Stimulated activated CD8-positive, alpha-beta memory T cell treated with anti-CD3 and anti-CD28 coated beads, Interleukin-15, amount 100 ng/mL, for 24 hours (primary cell): ENCODE measurements at places on chromosomes 4 and X.

DNA sequence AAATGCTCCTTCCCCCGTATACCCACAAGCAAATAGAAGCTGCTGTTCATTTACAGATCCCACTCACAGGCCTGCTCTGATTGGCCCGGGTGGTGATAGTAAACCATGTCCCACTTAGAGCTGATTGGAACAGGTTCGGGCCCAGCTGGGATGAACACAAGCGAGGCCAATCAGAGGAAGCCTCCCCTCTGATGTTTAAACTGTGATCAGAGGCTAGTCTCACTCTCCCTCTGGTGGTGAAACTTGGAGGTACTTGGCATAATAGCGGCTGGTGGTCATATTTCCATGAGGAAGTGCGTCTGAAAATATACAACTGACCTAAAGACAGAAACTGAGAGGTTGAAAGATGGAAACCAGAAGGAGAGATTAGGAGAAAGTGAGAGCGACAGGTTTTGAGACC, 51.5 kb upstream of the TRPC3 start:
- DNase-seq = no peak

DNA sequence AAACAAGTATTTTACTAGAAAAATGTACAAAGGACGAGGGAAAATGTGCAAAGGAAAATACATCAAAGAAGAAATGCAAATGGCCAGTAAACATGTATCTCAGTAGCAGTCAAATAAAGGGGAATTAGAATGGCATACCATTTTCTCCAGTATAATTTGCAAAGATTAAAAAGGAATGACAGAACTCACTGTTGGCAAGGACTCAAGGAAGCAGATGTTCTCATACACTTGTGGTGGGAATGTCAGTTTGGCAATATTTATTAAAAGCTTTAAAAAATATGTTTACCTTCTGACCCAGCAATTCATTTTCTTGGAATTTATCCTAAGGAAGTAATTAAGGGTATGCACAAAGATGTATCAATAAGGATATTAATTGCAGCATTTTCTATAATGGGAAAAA, 7.6 kb downstream of the CLCN5 start:
- no peak for DNase-seq

DNA sequence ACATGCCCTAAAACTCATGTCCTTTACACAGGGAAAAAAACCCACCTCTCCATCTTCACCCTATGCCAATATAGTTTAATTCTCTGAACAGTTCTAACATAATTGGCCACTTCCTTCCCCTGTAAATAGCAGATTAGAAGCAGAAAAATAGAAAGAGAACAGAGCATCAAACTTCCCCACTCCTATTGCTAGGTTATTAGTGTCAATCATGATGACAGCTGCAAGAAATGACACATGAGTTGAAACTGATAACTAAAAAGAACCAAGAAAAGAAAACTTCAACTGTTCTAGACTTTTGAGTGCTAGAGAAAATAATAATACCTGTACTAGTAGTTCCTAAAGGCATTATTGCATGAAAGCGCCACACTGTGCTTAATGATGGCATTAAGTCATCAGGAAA, 284.5 kb upstream of the TRPC5 start:
- DNase-seq = no peak

DNA sequence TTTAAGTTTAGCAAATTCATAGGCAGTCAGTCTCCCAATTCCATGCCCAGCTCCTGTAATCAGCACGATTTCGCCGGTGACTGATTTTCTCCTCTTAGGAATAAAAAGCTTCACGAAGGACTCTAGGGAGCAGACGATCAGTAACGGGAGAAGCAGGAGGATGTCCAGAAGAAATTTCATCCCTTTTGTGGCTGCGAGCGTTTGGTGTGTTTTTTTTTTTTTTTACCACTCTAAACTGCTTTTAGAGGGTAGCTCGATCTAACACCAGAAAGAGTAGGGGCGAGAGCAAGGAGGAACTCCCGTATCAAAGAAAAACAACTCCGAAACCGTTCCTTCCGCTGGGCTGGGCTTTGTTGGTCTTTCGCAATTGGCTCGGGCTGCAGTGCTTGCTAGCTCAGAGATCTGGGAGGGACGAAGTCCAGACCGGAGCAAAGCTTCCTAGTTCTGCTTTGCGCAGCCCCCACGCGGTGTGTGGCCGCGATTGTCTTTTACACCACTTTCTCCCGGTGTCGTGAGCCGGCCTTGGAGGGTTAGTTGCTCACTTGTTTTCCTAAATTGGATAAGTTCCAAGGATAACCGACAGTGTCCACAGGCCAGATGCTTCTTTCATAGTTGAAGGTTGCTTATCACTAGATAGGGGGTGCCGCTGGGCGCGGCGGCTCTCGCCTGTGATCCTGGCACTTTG, at the start of gene HSD17B11:
Gene HSD17B11 (minus strand): TSS at position 298 of the 685 bp plus-strand sequence. CDS start 118 bp downstream, at position 180.
- peak; percentile 44 for DNase-seq

- DNase-seq = no peak
Observed at GRCh38 chrX:1658071-1658491, 43.2 kb downstream of the ASMT start.

DNA sequence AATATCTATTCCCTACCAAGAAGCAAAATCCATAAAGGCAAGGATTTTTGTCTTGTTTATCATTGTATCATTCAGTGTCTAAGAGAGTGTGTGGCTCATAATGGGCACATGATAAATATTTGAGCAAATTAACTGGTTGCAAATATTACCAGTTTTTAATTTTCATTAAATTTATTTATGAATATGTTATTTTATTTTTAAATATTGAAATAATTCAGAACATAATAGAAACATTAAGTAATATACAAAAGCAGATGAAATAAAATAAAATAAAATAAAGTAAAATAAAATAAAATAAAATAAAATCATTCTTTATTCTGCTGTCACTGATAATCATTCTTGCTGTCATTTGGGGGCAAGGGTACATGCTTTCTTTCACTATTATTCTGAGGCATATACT, 120.9 kb downstream of the NPFFR2 start:
- no peak for DNase-seq

- no peak for DNase-seq
Observed at GRCh38 chr4:26206339-26206738, 114.5 kb upstream of the RBPJ start.

- DNase-seq = no peak
Observed at GRCh38 chr4:105417624-105418023, 56.2 kb downstream of the PPA2 start.

DNA sequence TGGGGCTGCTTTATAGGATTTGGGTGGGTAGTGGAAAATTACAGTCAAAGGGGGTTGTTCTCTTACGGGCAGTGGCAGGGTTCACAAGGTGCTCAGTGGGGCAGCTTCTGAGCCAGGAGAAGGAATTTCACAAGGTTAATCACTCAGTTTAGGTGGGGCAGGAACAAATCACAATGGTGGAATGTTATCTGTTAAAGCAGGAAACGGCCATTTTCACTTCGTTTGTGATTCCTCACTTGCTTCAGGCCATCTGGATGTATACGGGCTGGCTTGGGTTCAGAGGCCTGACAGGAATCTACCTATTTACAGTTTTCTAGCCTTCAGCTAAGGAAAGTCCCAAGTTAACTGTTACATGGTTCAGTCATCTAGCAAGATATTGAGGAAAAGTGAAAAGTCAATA, 1003.5 kb downstream of the STPG2 start:
- no peak for DNase-seq

DNA sequence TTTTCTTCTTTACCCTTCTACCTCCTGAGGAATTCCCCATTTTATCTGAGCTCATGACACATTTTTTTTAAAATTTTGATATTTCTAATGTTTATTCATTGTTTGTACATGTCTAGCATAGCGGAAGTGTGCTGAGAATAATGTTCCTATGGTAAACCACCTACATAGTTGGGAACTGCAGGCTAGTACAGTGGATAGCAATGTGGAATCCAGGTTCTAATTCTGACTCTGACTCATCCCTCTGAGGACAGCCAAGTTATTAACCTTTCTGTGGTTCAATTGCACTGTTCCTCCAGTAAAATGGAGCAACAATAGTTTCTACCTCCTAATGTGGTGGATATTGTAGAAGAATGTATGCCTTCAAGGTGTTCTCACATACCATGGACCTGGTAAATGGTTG, 20.6 kb upstream of the APELA start:
- no peak for DNase-seq

GRCh38 chrX:101385795-101386541, at the start of gene BTK:
Gene BTK, minus strand, starts transcription at chrX:101386191. Its CDS starts 10,907 bp downstream, at chrX:101375284.
- DNase-seq = no peak

DNA sequence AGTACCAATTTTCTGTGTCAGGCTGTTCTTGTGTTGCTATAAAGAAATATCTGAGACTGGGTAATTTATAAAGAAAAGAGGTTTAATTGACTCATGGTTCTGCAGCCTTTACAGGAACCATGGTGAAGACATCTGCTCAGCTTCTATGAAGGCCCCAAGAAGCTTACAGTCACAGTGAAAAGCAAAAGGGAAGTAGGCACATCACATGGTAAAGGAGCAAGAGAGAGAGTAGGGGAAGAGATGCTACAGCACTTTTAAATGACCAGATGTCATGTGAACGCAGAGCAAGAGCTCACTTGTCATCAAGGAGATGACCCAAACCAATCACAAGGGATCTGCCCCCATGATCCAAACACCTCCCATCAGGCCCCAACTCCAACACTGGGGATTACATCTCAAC, 174.3 kb downstream of the ATP10D start:
- DNase-seq = no peak

GRCh38 chr4:150664935-150665334, 83.0 kb downstream of the MAB21L2 start:
- DNase-seq = no peak

- peak; percentile 28 for DNase-seq
Observed at GRCh38 chr4:128061566-128062536, 739 bp downstream of the LARP1B start.

- DNase-seq = no peak
Observed at GRCh38 chrX:21581479-21581878, 76.7 kb downstream of the KLHL34 start.

- no peak for DNase-seq
Observed at GRCh38 chrX:154761977-154762536, 607 bp upstream of the DKC1 start.

GRCh38 chrX:135923353-135923752, 29.8 kb downstream of the SAGE1 start:
- no peak for DNase-seq

DNA sequence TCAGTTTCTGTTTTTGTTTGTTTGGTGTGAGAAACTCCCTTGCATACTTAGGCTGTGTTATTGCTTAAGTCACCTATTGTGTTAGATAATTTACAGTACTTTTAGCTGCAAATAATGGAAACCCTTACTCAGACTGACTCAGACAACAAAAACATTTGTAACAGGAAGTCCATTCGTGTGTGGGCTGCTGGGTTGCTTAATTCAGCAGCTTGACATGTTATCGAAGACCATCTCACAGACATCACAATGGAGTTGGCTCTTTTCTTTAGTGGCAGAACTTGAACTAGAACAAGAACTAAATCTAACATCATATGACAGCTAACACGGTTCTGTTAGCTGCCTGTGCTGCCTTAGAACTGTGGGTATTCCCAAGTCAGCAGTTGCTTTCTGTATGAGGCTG, 9.9 kb upstream of the GABRE start:
- DNase-seq = no peak

DNA sequence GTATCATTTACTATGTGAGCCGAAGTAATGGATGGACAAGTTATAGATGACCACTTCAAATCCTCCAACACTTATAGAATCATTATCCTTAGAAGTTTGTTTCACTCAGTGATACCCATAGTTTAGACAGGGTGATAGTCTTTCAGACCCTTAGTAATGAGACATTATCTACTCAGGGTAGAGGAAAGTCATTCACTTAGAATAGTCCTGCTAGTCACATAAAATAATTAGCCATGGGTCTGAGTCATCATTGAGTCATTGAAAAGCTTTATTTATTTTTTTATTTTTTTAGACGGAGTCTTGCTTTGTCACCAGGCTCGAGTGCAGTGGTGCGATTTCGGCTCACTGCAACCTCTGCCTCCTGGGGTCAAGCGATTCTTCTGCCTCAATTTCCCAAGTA, 321.7 kb upstream of the FSTL5 start:
- no peak for DNase-seq

- DNase-seq = no peak
Observed at GRCh38 chrX:86148024-86148511, at the start of gene DACH2. Gene DACH2, plus strand, starts transcription at chrX:86148451.

- no peak for DNase-seq
Observed at GRCh38 chrX:38919202-38919601, 117.9 kb downstream of the MID1IP1 start.

DNA sequence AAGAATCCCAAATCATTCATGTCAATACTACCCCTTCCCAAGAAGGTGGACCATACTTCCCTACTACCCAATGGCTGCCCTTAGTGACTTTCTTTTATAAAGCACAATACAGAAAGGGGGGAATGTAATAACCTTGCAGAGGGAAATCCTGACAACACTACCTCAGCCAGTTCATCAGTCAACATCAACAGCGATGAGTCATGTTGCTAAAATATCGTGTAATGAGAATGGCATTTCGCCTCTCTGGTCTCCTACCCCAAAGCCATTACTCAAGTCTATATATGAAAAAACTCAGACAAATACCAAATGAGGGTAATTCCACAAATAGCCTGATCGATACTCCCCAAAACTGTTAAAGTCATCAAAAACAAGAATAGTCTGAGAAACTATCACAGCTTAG, 3.3 kb upstream of the MAGEA8 start:
- DNase-seq = no peak

DNA sequence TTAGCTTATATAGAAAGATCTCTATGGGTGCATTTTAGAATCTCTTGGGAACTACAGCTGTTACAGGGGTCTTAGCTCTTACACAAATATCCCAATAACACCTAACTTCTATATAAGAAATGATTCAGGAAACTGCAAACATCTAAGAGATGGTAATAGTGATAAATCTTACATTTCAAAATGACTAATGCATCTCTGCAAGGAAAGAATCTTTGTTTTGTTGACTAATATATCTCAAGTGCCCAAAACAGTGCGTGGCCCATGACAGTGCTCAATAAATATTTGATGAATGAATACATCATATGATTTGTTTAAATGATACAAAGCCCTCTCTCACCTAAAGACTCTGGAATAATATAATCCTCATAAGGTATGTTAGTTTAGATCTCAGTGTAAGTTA, 47.5 kb downstream of the CENPE start:
- no peak for DNase-seq

- DNase-seq = no peak
Observed at GRCh38 chr4:129488427-129488826, 392.5 kb downstream of the C4orf33 start.

DNA sequence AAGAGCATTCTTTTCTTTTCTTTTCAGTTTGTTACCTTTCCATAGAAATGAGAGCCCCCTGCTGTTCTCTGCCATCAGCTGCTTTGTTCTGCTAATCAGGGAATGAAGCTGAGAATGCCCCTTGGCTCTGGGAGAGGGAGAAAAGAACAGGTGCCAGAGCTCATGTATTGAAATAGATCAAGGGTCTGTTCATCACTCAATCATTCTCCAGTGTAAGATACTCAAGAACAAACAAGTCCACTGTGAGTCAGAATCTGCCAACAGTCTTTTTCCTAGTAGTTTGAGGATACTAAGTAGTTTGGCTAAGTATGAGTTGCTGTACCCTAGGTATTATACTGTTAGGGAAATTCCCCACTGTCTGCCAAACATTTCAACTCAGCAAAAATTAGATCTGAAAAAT, 144.3 kb downstream of the RTL3 start:
- no peak for DNase-seq

- no peak for DNase-seq
Observed at GRCh38 chr4:86558258-86558657, 35.9 kb upstream of the PTPN13 start.
